H1 (cell line): ENCODE measurements at places on chromosomes 4 and X.

- no peak for DNase-seq
Observed at GRCh38 chr4:4860600-4861389, 1.3 kb downstream of the MSX1 start.

DNA sequence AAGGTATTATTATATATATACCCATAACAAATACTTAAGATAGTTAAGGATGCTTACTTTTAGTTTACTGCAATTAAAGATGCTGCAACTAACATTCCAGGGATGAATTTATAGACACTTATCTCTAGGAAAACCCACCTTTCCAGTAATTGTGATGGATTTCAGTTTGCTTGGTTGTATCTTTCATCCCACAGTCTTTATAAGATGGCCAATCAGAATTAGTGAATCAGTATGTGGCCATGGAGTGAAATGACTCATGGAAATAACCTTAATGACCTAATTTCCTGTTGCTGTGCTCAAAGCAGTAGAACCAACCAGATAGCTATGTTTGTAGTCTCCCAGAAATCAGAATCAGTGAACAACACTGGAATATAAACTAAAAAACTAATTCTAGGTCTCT, 26.4 kb downstream of the MOSPD2 start:
- DNase-seq, result no peak

GRCh38 chr4:54542540-54543041, 115.2 kb upstream of the KIT start:
- no peak for DNase-seq

DNA sequence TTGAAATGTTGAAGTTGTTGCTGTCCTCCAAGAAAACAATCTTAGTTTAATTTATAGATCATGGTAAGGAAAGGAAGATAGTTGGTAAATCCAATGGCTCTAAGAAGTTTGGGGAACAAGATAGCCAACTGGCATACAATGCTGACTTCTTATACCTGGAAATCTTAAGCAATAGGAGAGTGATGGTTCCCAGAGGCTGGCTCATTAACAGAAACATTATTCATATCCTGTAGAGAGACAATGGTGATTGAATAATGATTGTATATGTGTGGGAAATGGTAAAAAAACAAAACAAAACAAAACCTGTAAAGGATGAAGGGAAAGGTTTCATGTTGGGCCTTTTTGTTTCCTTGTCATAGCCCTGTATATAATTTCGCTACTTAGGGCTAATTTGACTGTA, 174.9 kb upstream of the CTSO start:
- no peak for DNase-seq

GRCh38 chrX:118222421-118222820, 105.8 kb upstream of the KLHL13 start:
- DNase-seq, result no peak

- no peak for DNase-seq
Observed at GRCh38 chrX:10467793-10468192, 152.6 kb downstream of the MID1 start.

GRCh38 chr4:3769642-3770184, 3.5 kb downstream of the ADRA2C start:
- no peak for DNase-seq

DNA sequence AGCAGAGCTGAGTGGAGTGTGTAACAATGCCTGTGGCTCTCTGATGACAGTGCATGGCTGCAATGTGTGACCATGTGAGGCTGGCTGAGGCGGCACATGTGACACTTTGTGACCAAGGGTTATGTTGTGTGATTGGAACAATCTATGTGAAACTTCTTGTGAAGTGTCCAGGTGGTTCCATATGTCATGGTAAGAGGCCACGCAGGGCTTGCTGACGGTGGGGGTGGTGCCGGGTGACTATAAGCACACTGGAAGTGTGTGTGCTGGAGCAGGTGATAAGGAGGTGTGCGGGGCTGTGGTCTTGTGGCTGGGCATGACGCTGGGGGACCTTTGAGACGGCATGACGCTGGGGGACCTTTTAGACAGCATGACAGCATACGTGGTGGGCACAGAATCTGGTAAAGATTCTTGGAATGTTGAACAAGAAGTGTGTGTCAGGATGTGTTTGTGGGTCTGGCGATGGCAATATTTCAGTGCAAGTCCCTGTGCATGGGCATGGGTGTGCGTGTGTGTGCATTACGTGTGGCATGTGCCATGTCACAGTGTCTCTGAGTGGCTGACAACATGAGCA, 7.4 kb upstream of the HDAC6 start:
- DNase-seq, result no peak

DNA sequence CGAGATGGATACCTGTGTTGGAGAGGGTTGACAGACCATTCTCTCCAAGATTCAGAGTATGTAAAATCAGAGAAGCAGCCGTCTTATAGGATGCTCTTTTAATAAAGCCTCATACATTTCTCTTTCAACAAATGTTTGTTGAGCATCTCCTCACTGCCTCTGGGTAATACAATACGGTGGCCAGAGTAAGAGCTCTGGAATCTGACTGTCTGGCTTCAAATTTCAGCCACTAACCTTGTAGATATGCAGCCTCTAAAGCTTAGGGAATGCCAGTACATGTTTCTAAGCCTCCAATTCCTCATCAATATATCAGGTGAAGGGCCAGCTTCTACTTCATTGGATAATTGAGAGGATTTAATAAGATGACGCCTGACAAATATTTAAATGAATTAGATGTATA, 61.3 kb downstream of the CLNK start:
- DNase-seq, result no peak

DNA sequence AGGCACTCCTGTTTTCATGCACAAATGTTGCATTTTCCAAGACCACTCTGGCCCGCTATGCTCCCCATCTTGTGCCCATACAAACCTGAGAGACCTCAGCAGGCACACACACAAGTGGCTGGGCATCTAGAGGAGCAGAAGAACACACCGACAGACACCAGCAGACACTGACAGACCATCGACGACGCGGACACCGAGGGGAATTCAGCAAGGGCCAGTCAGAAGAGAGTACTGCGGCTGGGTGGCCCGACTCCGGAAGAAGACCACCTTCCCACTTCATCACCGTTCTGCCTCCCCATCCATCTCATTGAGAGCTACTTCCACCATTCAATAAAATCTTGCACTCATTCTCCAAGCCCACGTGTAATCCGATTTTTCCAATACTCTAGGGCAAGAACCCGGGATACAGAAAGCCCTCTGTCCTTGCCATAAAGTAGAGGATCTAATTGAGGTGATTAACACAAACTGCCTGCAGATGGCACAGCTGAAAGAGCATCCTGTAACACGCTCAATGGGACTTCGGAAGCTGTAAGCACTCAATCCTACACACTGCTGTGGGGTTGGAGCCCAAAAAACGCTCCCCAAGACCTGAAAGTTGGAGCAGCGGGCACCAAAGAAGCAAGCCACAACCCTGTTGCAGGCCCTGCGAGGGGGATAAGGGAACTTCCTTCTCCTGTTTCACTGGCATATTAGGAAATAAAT, 780.9 kb downstream of the ARAP2 start:
- DNase-seq, result peak; percentile 45

DNA sequence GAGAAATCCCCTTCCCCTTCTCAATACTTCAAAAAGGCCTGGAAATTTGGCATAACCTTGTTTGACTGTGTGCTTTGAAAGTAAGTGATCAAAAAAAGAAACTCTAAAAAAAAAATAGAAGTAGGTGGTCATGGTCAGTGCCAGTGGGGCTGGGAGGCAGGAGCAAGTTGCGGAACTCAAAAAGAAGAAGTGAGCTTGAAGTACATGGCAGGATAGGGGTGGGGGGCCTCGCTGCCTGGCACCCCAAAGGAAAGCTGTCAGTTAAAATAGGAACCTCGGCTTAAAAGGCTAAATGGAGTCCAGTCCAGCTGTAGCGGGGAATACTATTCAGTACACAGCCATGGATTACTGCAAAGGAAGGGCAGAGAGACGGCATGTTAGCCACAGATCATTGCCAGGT, 12.2 kb upstream of the NKRF start:
- DNase-seq, result no peak

GRCh38 chrX:142089193-142089592, 115.9 kb downstream of the MAGEC2 start:
- no peak for DNase-seq

- DNase-seq, result no peak
Observed at GRCh38 chr4:23877758-23878229, 12.1 kb downstream of the PPARGC1A start.

GRCh38 chr4:56704089-56704871, 23.2 kb upstream of the HOPX start:
- DNase-seq, result no peak

GRCh38 chr4:101356928-101357327, 9.6 kb upstream of the PPP3CA start:
- no peak for DNase-seq

DNA sequence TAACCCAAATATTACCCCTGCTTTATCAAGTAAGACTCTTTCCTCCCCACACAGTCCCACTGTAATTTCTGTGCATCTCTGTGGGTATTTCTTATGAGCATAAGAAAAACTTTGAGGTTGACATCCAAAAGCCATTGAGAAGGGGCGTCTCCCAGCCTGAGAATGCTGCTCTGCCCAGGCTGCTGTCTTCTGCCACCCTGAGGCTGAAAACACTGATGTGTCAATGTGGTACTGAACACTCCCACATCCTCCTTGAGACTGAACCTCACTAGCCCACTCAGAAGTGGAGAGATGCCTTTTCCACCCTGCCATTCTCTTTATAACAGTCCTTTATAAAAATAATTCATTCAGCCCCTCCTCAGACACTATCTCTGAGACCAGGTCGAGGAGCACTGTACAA, 120.8 kb downstream of the SMIM20 start:
- no peak for DNase-seq

- no peak for DNase-seq
Observed at GRCh38 chr4:174173360-174173759, 110.1 kb downstream of the FBXO8 start.

- no peak for DNase-seq
Observed at GRCh38 chr4:183185018-183185417, 86.0 kb downstream of the WWC2 start.

- no peak for DNase-seq
Observed at GRCh38 chr4:560061-560460, 16.0 kb downstream of the TMEM271 start.

GRCh38 chr4:158724637-158725036, 1.4 kb upstream of the PPID start:
- no peak for DNase-seq

DNA sequence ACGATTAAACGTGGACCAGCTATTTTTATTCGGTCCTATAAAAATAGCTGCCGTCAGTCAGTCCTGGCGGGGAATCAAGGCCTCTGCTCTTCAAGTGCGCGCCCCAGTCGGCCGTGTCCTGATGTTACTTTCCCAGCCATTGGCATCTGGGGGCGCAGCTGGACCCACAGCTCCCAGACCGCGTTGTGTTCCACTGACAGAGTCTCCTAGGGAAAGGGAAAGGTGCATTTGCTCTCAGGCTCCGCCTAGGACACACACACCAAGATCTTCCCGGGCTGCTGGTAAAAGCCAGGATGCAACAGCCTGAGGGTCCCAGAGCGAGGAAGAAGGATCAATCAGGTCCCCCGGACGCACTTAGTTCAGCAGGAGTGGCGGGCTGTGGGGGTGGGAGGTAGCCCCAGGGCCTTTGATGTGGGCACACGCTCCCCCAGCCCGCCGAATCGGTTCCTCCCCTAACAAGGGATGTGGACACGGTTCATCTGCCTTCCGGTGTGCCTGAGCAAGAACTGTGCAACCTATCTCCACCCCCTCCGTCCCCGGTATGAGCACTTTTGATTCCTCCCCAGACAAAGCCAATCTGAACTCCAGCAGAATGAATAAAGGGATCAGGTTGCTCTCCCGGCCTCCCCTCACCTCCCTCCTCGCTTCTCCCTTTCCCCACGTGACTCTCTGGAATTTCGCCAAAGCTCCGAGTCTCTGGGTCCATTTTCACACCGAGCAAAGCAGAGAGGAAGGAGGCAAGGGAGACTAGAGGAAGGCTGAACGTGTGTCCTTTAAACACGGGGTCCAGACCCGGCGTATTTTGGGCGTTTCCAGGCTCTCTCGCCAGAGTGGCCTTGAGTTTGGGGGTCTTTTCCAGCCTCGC, 626 bp upstream of the FRAS1 start:
- peak; percentile 84 for DNase-seq

DNA sequence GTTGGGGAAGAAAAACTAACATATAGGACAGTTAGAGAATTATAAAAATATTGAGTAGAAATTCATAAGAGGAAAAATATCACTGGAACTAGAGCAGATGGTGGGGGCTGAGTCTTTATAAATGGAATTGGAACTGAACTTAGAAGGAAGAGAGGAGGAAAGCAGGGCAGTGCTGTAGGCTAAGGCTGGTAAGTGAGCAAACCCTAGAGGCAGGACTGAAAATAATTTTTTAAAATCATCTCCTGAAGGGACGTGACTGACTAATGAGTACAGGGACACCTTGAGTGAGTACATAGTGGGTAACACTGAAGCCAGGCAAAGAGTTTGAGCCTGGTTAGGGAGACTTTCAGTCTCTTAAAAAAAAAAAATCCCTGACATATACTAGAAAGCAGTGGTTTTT, 63.3 kb downstream of the GALNT7 start:
- no peak for DNase-seq

DNA sequence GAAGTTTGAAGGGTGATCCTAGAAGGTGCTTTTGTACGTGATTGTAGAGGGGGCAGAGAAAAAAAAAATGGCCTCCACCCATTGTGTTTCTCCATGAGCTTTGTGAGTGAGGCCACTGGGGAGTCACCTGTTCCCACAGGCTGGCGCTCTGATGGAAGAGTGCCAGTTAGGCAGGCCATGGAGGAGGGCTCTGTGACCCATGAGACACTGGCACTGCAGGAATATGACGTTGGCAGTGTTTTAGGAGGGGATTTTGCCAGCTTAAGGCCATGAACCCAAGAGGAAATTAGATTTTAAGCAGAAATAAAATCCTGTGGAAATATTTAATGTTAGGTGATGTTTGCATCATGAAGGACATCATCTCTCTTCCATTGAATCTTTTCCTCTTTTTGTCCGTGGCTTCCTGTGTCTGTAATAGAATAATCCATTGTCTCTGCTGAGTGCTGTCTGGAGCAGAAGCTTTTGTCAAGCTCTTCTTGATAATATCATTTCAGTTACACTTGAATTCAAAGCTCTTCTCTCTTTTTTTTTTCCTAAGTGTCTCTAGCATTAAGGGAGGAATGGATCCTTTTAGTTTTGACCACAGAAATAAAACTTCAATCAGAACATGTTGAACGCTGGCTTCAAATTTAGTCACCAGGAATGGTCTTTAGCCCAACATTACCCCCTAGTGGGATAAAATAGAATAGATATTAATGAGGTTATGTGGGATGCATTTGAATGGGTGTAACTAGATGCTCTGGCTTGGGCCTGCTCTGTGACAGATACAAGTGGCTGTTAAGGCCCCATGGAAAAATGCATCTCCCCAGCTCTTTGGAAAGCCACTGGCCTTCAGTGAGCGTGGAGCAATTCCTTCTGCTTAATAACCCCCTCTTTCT, 41.0 kb upstream of the UCP1 start:
- DNase-seq, result no peak

- DNase-seq, result no peak
Observed at GRCh38 chr4:184150102-184150839, 67.4 kb downstream of the ENPP6 start.

GRCh38 chr4:99943904-99944437, 2.4 kb downstream of the DNAJB14 start:
- DNase-seq, result no peak

- no peak for DNase-seq
Observed at GRCh38 chrX:4240541-4241194, 527.2 kb upstream of the PRKX start.
